Activated T-cell treated with anti-CD3 and anti-CD28 coated beads, Interleukin-2, amount 50 U/mL, for 4 hours (primary cell): ENCODE measurements at places on chromosomes 16 and 17. TPM values are rescaled to one million over a fixed set of nuclear protein-coding genes. Genes with fewer than 3 reads are reported as not detected.

DNA sequence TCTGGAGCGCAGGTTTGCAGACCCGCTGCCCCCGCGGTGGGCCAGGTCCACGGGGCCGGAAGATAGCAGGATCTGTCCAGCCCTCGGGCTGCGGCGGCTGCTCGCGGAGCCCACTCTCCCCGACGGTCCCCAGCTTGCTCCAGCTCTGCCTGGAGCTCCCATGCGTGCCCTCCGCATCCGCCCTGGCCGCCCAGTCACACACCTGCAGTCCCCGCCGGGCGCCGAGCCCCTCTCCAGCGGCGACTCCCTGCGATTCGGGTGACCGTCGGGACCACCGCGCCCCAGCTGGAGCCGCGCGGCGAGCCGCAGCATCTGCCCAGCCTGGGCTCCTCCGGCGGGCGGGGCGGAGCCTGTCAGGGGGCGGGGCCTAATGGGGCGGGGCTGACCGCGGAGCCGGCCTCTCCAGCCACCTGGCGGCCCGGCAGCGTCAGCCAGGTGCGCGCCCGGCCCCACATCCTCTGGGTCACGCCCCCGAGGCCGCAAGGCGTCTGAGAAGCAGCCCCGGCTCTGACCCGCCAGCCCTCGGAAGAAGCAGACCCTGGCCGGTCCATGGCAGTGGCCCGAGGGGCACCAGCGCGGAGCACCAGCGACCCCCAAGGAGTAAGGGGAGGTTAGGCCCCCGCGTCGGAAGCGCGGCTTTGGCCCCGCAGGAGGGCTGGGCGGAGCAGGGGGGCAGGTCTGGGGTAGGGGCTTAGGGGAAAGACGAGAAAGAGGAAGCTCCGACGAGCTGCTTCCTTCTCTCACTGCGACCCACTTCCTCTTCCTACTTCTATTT, at the start of gene PIK3R5:
Gene PIK3R5 (minus strand): TSS at position 314 of the 775 bp plus-strand sequence. CDS start 54,213 bp downstream, outside the sequence.
- DNase-seq = peak; percentile 85

DNA sequence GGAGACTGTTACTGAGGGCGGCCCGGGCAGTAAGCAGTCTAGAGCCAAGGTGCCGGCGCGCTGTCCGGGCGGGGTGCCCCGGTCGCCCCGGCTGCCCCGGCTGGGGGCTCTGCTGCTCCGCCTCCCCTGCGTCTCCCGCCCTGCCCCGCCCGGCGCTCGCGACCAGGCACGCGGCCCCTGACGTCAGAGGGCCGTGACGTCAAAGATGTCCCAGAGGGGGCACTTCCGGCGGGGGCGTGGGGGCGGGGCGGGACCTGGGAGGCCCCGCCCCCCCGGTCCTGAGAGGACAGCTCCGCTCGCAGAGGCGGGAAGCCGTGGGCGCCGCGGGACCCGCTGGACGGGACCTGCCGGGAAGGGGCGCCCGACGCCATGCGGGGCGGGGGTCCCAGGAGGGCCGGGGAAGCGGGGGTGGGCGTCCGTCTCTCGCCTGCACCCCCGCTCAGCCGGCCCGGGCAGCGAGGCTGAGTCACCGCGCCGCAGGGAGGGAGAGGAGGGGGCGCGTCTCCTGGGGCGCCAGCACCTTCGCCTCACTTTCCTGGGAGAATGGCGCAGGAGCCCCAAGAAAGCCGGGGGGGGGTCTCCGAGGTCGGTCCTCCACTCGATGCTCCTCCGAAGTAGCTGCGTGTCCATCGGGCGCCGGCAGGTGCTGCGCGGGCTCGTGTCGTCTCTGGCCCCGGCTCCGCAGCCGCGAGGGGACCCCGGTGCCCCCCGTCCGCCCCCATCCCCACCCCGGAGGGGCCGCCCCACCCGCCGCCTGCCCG, 4.4 kb upstream of the HIC1 start:
- peak; percentile 74 for DNase-seq

Gene KRT36
- not detected for total RNA-seq

Gene NPW
- 19.0 TPM for total RNA-seq

Gene CNTNAP1
- total RNA-seq = 0.73 TPM

GRCh38 chr16:70437017-70437581, 1.8 kb downstream of the ST3GAL2 start:
- no peak for DNase-seq

DNA sequence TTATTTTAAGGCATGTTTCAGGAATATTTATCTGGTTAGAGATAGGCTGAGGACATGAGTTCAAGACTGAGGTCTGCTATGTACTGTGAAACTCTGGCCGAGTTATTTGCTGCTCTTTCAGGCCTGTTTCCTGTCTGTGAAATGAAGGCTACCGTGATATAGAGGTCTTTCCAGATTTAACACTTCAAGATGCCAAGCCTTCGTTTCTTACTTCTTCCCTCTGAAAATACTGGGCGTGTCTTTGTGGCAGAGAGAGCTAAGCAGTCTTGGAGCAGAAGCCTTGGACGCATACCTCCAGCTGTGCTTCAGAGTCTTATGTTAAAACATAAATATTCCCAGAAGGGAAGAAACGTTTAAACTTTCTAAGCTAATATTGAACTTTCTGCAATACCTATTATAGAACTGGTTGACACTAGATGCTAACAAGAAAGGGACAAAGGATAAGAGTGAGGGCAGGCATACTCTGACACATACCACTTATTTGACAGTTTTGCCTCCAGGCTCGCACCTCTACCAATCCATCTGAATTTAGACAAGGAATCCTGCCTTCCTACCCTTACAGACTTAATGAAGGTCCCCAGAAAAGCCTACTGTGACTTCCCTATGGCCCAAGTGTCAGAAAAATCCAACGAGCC, 17.5 kb downstream of the WIPI1 start:
- no peak for DNase-seq
